ENCODE measurements at places on chromosomes 1 and 21.

- no peak for DNase-seq
Measured at GRCh38 chr1:12477936-12478611, 139.9 kb downstream of the DHRS3 start.

GRCh38 chr1:183881387-183882131, 76.6 kb downstream of the RGL1 start:
- DNase-seq: no peak

DNA sequence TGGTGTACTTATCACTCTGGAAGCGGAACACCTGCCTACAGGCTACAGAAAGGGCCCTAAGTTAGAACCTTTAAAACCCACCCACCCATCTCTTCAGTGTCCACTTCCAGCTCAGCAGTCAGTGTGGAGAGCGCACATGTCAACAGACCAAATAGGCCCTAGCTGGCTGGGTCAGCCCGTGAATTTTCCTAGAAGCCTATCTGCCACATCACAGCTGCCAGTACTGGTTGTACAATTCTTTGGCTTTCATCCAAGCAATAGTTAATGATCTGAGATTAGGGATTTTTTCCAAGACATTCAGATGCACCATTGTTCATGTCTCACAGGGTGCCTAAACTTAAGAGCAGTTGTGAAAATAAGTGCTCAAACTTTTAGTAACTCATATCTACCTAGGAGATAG, 197.1 kb downstream of the KCNK2 start:
- no peak for DNase-seq

GRCh38 chr1:208851366-208851765, 607.2 kb upstream of the PLXNA2 start:
- DNase-seq: no peak

- no peak for DNase-seq
Measured at GRCh38 chr1:220893701-220894024, 14.4 kb downstream of the HLX start.

DNA sequence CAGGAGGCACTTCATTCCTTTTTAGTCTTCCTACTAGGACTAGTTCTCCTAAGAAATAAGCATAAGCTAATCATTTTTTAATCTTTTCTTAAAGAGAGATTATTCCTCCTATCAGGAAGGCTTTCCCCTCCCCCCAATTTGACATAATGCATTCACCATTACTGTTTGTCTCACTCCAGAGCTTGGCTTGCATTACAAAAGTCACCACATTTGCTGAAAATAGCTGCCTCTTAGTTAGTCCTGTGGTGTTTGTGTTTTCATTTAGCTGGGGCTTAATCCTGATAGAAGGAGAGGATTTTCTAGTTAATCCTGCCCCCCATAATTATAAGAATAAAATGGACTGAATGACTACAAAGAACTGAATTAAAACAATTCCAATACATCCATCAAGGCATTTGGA, 307.1 kb upstream of the RRP15 start:
- DNase-seq: no peak

DNA sequence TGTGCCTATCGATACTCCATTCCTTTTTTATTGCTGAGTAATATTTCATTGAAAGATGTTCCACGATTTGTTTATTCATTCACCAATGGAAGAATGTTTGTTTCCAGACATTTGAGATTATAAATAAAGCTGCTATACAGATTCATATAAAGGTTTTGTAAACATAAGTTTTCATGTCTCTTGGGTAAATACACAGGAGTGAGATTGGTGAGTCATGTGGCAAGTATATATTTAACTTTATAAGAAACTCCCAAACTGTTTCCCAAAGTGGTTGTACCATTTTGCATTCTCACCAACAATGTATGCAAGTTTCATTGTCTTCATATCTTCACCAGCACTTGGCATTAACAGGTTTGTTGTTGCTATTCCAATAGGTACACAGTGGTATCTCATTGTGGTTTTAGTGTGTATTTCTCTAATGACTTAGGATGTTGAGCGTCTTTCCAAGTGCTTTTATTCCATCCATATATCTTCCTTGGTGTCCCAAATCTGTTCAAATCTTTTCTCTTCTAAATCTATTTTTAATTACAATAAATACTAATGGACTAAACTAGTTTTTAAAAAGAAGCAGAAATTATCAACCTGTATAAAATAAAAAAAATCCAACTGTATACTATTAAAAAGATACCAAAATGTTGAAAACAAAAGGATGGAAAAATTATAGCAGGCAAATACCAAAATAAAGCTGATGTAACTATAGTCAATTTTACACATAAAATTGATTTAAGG, 6.6 kb downstream of the SLC9C2 start:
- no peak for DNase-seq

- DNase-seq: no peak
Measured at GRCh38 chr1:205630651-205631009, 1.2 kb downstream of the ELK4 start.

GRCh38 chr1:1005774-1006304, 5.9 kb upstream of the HES4 start:
- no peak for DNase-seq
